GM19239 (cell line): ENCODE measurements at places on chromosomes 13 and 19.

- DNase-seq = no peak
Observed at GRCh38 chr13:90498816-90499215, 848.7 kb upstream of the MIR17HG start.

DNA sequence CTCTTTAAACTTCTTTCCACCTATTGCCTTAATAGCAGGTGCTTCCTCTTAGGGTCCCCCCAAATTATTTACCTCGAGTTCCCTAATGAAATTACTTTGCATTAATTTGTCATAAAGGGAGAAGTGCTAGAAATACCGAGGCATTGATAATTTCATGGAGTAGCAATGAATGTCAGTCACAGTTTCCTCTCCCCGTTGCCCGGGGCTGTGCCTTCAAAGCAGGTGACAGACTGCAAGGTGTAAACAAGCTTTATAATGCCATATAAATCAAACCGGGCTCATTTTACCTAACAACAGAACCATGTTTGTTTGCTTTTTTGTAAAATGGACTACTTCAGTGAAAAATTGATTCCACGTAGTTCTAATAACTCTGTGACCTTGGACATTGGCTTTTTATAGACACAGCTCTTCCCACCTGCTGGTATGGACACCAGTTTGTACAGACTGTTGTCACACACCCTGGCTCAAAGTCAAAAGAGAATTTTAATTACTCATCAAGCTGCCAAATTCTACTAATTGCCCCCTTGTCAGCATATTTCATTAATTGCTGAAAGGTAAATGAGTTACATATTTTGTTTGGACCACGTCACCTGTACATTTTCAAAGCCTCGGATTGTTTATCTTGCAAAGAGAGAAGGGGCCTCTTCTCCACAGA is 171.1 kb downstream of the STK24 start:
- DNase-seq = no peak

GRCh38 chr19:10408511-10409283 is 5.4 kb upstream of the CDC37 start:
- DNase-seq = no peak

- DNase-seq = no peak
Observed at GRCh38 chr19:20182222-20182785, 15.3 kb downstream of the ZNF486 start.

GRCh38 chr19:51094696-51095279 is 12.1 kb upstream of the KLK14 start:
- DNase-seq = no peak

DNA sequence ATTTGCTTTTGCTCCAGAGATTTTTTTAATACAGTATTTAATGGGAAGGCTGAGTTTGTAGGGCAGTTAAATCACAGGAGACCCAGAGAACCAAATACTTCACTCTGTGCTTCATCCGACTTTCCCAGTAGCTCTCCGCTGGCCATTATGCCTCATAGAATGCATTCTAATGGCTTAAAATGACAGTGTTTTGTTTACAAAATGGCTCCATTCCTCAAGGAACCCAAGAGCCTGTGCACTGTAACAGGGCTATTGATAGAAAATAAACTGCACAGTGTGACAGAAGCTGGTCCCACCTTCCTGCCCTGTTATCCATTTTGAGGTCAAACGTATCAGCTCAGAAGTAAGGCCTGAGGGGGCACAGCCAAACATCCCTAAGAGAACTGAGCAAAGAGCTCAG is 136.5 kb downstream of the RAP2A start:
- no peak for DNase-seq

DNA sequence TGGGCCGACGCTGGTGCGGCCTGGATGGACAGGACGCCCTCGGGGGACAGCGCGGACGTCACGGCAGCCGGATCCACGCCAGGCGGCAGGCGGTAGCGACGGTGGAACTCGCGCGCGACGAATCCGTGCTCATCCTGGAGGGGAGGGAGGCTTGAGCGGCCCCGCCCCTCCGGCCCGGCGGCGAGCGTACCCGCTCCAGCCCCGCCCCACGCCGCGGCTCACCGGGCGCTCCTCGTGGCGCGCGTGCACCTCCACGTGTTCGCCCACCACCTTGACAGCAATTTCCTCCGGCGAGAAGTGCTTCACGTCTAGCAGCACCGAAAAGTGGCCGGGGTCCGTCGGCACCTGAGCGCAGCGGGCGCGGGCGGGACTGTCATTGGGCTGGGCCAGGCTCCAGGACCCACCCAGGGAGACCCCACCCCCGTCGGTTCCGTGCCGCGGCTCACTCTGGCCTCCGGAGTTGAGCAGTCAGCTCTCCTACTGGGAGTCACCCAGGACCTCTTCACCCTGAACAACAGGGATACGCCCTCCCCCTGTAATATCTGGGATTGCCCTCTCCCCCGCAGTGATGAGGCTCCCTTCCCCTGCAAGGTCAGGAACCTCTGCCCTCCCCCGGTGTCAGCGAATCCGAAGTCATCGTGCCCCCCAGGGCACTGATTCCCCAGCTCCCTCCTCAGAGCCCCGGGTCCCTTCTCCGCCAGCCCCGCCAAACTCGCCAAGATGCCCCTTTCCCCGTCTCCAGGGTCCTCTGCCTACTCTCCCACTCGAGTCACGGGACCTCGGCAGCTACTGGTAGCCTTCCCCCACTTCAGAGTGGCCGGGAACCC is 1.1 kb downstream of the HSPB6 start:
- DNase-seq = no peak
